A673 (cell line): ENCODE measurements at places on chromosomes 2 and 18. TPM values are rescaled to one million over a fixed set of nuclear protein-coding genes. Genes with fewer than 3 reads are reported as not detected.

Gene PAX8
- 3.1 and 3.2 TPM in 2 replicates for total RNA-seq

Gene KIAA2012
- total RNA-seq, result 0.13 TPM in 1 of 2 replicates, not detected in the other

Gene TTN
- under 0.01 TPM in 2 replicates for total RNA-seq

Gene CD8B2
- total RNA-seq, result not detected in 2 replicates

Gene PTPN2
- total RNA-seq, result 35.8 and 44.7 TPM in 2 replicates

Gene CD28
- not detected in 2 replicates for total RNA-seq

Gene CTLA4
- not detected in 2 replicates for total RNA-seq

Gene POTEF
- not detected in 2 replicates for total RNA-seq
